ENCODE measurements at places on chromosomes 13 and 19. TPM values are rescaled to one million over a fixed set of nuclear protein-coding genes. Genes with fewer than 3 reads are reported as not detected.

DNA sequence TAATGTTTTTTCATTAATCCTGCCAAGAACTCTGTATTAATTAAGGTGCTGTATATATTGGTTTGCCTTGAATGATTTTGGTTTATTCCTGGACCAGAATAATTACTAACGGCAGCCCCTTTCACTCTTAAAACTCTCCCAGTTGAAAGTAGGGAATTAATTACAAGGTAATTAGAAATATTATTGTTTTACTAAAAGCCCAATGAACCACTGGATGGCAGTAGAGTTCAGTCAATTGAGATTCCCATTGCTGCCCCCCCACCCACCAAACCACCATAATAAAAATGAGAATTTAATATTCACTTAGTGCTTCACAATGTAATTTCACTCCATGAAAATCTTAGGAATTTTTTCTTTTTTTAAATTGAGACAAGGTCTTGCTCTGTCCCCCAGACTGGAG, 13.7 kb downstream of the WBP4 start:
- peaks cover 69% of the 10 kb centered on the region for H3K36me3 ChIP-seq
- no peak overlapping the region for H3K4me3 ChIP-seq
- H3K4me1 ChIP-seq = no peaks in the 10 kb centered on the region
- DNase-seq = no peak

Gene KCNK6
- 22.8 TPM for total RNA-seq

- H3K36me3 ChIP-seq = no peaks in the 10 kb centered on the region
- no peaks in the 10 kb centered on the region for H3K27me3 ChIP-seq
- DNase-seq = no peak
- H3K4me3 ChIP-seq = no peak overlapping the region
- no peaks in the 10 kb centered on the region for H3K4me1 ChIP-seq
Measured at GRCh38 chr13:102028206-102028605, 373.6 kb downstream of the FGF14 start.

Gene SHISA7
- total RNA-seq = 0.85 TPM

DNA sequence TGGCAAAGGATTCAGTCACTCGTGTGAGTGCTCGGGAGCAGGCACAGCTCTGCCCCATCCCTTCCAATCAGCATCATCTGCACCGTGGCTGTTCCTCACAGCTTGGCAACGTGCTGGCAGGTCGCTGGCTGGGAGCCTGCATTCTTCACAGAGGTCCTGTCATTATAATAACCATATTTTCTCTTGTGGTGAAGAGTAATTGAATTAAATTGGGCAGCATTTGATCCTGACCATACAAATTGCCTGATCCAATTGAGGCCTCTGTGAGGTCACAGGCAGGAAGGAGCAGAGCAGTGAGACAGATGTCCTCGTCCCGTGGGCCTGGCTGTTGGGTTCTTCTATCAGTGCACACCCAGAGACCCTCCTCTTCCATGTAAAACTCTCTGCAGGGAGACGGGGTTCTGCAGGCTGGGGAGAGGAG, 407.8 kb downstream of the COG6 start:
- no peaks in the 10 kb centered on the region for H3K36me3 ChIP-seq
- DNase-seq = no peak
- H3K27me3 ChIP-seq = no peaks in the 10 kb centered on the region
- no peak overlapping the region for H3K4me3 ChIP-seq

DNA sequence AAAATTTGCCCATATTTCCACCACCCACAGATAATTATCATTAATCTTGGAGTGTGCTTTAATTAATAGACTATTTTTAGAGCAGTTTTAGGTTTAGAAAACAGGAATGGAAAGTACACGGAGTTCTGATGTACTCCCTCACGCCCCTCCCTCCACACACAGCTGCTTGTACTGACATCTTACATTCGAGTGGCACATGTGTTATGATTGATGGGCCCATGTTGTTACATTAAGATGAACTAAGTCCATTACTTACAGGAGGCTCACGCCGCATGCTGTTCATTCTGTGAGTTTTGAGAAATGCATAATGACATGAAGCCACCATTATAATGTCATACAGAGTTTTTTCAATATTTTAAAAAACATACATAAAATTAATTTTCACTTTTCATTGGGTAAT, 1.2 kb upstream of the SPATA13 start:
- no peak overlapping the region for H3K27ac ChIP-seq
- H3K4me3 ChIP-seq = no peak overlapping the region
- H3K36me3 ChIP-seq = no peaks in the 10 kb centered on the region

Data from ascending aorta (tissue), 2 donors.